Astrocyte (in vitro differentiated cells and primary cell): ENCODE measurements at places on chromosomes 1 and 21. TPM values are rescaled to one million over a fixed set of nuclear protein-coding genes. Genes with fewer than 3 reads are reported as not detected.

DNA sequence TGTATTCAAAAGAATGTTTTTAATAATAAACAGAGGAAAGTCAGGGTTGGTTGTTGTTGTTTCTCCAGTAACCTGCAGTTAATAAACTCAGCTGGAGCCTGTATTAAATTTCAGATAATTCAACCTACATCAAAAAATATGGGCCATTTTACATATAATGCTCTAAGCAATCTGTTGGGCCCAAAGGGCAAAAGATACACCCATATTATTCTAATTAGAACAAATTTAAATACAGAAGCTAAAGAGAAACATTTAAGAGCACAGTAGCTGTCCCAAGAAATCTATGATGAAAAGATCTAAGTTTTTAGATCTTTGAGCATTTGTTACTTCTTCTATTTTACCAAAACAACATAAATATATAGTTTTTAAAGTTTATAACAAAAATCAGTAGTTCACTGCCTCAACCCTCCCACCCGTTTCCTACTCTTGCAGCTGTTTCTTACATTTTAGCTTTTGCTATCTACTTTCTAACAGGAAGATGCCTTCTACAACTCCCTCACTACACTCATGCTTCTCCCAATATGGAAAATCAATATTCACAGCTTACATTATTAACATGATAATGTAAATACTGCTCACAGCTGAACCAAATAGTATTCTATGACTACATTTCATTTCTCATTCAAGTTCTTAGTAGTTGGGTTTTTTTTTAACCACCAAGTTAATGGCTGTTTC lies 94.9 kb upstream of the LBR start:
- no peak for DNase-seq
- H3K36me3 ChIP-seq = peaks cover 13% of the 10 kb centered on the region
- H3K27me3 ChIP-seq = no peaks in the 10 kb centered on the region
- H3K4me1 ChIP-seq = no peaks in the 10 kb centered on the region
- H3K4me3 ChIP-seq = no peak overlapping the region

B3GALT2 gene
- 0.39 and 0.60 TPM in 2 replicates for total RNA-seq

GRCh38 chr1:35884934-35885333 lies 1.9 kb downstream of the AGO1 start:
- H3K36me3 ChIP-seq = no peaks in the 10 kb centered on the region
- H3K27ac ChIP-seq = no peak overlapping the region
- H3K4me3 ChIP-seq = no peak overlapping the region

DNA sequence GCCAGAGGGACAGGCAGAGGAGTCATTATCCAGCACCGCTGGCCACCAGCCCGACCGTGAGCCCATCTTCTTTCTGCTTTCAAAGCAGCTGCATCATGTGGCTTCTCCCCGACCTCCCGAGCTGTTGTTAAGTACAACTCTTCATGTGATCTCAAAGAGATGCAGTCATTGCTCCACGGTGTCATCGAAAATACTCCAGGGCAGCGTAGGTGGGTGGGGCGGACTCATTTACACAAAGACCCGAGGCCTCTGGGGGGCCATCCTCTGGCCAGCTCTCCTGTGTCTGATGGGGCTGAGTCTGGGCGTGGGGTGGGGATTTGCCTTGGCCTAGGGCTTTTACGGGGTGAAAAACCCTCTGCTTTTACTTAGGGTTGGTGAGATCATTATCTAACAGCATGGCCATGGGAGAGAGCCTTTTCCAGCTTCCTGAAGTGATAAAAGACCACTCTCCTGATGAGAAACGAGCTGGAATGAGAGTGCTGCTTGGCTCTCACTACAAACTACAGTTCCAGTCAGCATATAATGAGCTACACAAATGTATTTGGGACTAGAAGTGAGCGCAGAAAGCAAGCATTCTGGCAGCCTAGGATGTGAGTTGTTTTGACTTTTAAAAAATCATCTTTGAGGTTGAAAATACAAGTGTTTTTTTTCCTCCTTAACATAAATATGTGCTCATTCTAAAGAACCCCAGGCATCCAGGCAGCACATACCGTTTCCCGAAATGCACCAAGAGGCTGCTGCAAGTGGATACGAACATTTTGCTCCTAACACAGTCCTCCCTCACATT lies 165.0 kb downstream of the RHOU start:
- DNase-seq = peak; percentile 10
- H3K4me1 ChIP-seq = peaks cover 23% of the 10 kb centered on the region
- H3K27ac ChIP-seq = no peak overlapping the region
- no peaks in the 10 kb centered on the region for H3K36me3 ChIP-seq
- H3K27me3 ChIP-seq = peaks cover 47% of the 10 kb centered on the region
- no peak overlapping the region for H3K4me3 ChIP-seq

KCNJ10 gene
- total RNA-seq = 0.27 and 0.29 TPM in 2 replicates

CHI3L1 gene
- total RNA-seq = 0.20 and 0.34 TPM in 2 replicates

DNA sequence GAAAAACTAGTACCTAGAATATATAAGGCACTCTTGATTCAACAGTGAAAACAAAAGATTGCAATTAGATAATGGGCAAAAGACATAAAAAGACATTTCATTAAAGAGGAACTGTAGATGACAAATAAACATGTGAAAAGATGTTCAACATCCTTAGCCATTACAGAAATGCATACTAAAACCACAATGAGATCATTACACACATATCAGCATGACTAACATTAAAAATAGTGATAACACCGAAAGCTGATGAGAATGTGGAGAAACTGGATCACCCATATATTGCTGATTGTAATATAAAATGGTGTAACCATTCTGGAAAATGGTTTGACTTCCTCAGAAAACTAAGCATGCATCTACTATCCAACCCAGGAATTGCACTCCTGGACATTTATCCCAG lies 340.3 kb downstream of the SEC16B start:
- H3K27me3 ChIP-seq = no peaks in the 10 kb centered on the region
- H3K36me3 ChIP-seq = no peaks in the 10 kb centered on the region
- DNase-seq = peak; percentile 58
- H3K4me1 ChIP-seq = no peaks in the 10 kb centered on the region

- DNase-seq = no peak
- H3K4me3 ChIP-seq = no peak overlapping the region
- H3K27ac ChIP-seq = no peak overlapping the region
- H3K36me3 ChIP-seq = no peaks in the 10 kb centered on the region
- H3K4me1 ChIP-seq = no peaks in the 10 kb centered on the region
These were observed 185.8 kb downstream of the CHRM3 start for GRCh38 chr1:239572183-239572582.

DNA sequence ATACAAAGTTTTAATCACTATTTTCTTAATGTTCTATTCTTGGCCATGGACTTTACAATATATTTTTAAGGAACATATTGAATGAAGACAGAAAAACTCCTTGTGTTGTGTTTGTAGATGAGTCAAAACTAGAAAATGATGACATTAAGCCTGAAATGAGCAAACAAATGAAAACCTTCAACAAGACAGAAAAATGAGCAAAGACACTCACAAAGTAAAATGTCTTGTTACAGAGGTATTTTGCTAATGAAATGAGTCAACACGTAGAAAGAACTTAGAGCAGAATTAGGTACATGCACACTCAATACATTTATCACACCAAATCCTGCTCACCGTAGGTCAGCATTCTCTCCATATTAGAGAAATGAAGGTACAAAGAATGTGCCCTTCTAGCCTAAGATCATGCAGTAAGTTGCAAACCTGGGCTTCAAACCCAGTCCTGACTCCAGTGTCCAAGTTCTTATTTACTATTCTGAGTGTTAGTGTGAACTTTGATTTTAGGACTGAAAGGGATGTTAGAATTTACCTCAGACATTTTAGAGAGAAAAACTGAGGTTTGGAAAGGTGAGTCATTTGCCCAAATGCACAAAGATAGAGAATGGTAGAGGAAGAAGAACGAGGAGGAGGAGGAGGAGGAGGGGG lies 133.9 kb upstream of the SGIP1 start:
- H3K27ac ChIP-seq = no peak overlapping the region
- DNase-seq = no peak
- no peak overlapping the region for H3K4me3 ChIP-seq
- no peaks in the 10 kb centered on the region for H3K4me1 ChIP-seq
- no peaks in the 10 kb centered on the region for H3K36me3 ChIP-seq

DNA sequence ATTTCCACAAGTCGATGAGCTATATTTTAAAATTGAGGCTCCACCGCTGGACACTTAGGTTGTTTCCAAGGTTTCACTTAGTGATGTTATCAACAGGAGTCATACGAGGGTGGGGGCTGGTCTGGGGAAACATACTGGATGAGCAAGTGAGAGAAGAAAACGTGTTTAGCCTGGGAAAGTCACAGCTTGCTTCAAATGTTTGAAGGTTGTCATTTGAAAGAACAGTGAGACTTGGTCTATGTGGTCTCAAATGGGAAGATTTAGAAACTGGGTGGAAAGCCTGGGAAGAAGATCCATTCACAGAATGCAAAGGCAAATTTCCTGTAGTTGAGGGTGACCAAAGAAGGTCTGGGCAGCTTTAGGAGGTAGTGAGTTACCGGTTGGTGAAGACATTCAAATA lies 9.9 kb upstream of the DYRK1A start:
- H3K27me3 ChIP-seq = no peaks in the 10 kb centered on the region
- no peaks in the 10 kb centered on the region for H3K36me3 ChIP-seq
- no peaks in the 10 kb centered on the region for H3K4me1 ChIP-seq
- no peak overlapping the region for H3K27ac ChIP-seq

GRCh38 chr1:16181887-16182719 lies 26.2 kb upstream of the EPHA2 start:
- H3K36me3 ChIP-seq = no peaks in the 10 kb centered on the region
- DNase-seq = peak; percentile 86
- no peak overlapping the region for H3K4me3 ChIP-seq
- H3K27ac ChIP-seq = peak overlapping the region; percentile 81
- H3K27me3 ChIP-seq = no peaks in the 10 kb centered on the region
- peaks cover 35% of the 10 kb centered on the region for H3K4me1 ChIP-seq

VAV3 gene
- 1.9 and 2.6 TPM in 2 replicates for total RNA-seq

- H3K27me3 ChIP-seq = peaks cover 1% of the 10 kb centered on the region
- no peaks in the 10 kb centered on the region for H3K4me1 ChIP-seq
- no peak overlapping the region for H3K27ac ChIP-seq
- DNase-seq = peak; percentile 47
These were observed 46.4 kb upstream of the SLC22A15 start for GRCh38 chr1:115929881-115930280.

HDGF gene
- 179 and 190 TPM in 2 replicates for total RNA-seq

- H3K4me3 ChIP-seq = no peak overlapping the region
- no peak for DNase-seq
- H3K4me1 ChIP-seq = no peaks in the 10 kb centered on the region
- peaks cover 14% of the 10 kb centered on the region for H3K36me3 ChIP-seq
These were observed 2.4 kb downstream of the CCDC17 start for GRCh38 chr1:45621501-45621836.

DNA sequence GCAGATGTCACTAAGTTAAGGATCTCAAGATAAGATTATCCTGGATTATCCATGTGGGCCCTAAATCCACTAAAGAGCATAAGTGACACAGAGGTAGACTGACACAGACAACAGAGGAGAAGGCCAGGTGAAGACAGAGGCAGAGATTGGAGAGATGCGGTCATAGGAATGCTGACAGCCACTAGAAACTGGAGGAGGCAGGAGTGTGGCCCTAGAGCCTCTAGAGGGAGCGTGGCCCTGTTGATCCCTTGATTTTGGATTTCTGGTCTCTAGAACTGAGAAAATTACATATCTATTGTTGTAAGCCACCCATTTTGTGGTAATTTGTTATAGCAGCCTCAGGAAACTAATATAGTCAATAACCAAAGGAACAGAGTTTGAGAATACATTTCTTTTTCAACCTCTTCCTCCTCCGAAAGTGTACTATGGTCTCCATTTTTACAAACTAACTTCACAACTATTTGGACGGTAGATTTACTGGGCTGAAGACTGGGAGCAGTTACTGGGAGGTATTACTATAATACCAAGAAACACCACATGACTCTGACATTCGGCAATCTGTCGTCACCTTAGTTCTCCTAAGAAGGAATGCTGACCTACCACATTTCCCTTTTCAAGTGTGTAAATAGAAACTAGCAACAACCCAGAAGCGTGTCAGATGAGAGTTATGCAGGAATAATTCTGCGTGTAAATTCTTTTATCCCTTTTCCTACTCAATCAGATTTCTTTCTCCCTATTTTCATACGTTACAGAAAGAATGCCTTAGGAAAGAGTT lies 116.0 kb upstream of the ZNHIT6 start:
- H3K36me3 ChIP-seq = no peaks in the 10 kb centered on the region
- DNase-seq = no peak
- H3K27me3 ChIP-seq = no peaks in the 10 kb centered on the region
- H3K27ac ChIP-seq = no peak overlapping the region

TFF1 gene
- total RNA-seq = not detected in 2 replicates

DNA sequence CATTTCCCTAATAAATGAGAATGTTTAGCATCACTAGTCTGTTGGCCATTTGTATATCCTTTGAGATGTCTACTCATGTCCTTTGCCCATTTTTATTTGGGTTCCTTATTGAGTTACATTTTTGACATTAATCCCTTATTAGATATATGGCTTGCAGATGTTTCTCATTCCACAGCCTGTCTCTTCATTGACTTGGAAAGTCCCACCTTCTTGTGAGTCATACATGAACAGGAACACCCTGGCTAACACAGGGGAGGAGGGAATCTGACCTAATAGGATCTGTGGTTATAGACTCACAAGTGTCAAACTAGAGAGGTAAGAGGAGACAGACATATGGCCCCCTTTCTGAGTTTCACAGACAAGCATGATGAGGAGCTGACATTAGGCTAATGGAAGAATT lies 11.5 kb downstream of the ZP4 start:
- H3K36me3 ChIP-seq = no peaks in the 10 kb centered on the region
- peak; percentile 87 for DNase-seq
- peaks cover 7% of the 10 kb centered on the region for H3K4me1 ChIP-seq

DNA sequence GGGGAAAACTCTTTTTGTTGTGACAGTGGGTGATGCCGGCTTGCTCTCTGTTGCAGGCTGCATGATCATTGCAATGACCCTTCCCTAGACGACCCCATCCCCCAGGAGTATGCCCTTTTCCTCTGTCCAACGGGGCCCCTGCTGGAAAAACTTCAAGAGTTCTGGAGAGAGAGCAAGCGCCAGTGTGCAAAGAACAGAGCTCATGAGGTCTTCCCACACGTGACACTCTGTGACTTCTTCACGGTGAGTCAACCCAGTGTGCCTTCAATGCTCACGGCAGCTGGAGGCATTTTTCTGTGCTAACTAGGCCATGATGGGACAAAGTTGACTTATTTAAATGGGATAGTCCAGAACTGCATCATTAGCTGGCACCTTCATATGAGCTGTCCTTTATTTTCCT lies 5.7 kb downstream of the UBASH3A start:
- H3K4me3 ChIP-seq = no peak overlapping the region
- H3K27me3 ChIP-seq = peaks cover 2% of the 10 kb centered on the region
- H3K4me1 ChIP-seq = no peaks in the 10 kb centered on the region
- H3K36me3 ChIP-seq = no peaks in the 10 kb centered on the region

DNA sequence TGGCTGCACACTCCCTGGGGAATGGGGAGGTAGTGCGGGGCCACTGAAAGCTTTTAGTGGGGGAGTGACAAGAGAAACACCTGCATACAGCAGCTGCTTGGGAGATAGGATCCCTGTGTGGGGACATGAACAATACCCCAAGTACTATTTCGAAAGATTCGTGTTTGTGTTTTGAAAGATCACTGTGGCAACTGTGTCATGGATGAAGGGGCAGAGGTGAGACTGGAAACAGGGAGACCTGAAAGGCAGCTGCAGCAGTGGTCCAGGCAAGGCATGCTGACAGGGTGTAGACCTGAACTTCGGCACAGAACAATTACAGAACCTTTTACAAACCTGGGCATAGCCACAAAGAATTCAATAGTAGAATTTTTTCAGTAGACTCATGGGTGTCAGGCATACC lies 32.9 kb downstream of the TENT5C start:
- no peaks in the 10 kb centered on the region for H3K4me1 ChIP-seq
- DNase-seq = no peak
- H3K4me3 ChIP-seq = no peak overlapping the region

RSPH1 gene
- total RNA-seq = 0.43 TPM in 1 of 2 replicates, not detected in the other
